ENCODE measurements at places on chromosomes 16 and 17.

DNA sequence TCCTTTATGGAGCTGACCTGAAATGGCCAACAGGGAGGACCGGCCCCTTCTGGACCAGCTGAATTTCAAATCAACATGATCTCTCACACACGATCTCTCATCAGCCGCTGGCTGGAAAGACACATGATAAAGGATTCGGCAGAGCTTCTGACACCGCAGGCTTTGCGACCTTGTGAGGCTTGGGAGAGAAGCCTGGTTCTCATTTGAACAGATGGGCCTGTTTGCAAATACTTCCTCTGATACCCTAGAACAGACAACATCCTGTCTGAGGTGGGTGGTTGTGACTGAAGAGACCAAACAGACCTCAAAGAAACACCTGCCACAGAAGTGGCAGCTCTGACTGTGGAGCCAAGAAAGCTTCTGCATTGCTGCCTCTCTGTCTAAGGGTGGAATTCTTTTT lies 77.9 kb upstream of the SDK2 start:
- no peak for DNase-seq

- no peak for DNase-seq
Measured at GRCh38 chr16:69241926-69242325, 55.0 kb downstream of the SNTB2 start.

GRCh38 chr17:82081546-82081945 lies 15.9 kb upstream of the DUS1L start:
- no peak for DNase-seq

- DNase-seq = no peak
Measured at GRCh38 chr16:51526621-51527020, 375.6 kb upstream of the SALL1 start.

GRCh38 chr17:80591788-80592187 lies 47.1 kb downstream of the RPTOR start:
- DNase-seq = no peak

DNA sequence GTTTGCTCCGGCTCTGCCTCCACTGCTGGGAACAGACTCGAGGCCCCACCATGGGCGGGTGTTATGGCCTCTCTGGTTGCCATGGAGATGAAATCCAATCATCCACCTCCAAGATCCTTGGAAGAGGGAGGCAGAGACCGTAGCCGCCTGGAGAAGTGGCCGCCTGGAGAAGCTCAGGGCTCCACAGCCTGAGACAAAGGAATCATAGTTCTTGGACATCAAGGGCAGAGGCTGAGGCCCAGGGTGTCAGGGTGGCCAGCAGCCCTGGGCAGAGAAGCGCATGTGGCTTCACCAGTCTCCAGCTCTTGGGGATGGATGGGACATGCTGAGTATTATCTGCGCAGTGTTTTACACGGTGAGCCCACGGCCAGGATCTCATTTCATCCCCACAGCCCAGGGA lies 36.2 kb downstream of the ABR start:
- no peak for DNase-seq

DNA sequence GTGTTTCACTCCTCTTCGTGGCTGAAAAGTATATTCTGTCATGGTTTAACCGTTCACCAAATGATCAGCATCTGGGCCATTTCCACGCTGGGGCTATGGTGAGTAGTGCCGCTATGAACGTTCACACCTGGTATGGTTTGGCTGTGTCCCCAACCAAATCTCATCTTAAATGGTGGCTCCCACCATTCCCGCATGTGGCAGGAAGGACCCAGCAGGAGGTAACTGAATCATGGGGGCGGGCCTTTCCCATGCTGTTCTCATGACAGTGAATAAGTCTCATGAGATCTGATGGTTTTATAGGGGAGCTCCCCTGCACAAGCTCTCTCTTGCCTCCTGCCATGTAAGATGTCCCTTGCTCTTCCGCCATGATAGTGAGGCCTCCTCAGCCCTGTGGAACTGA lies 45.7 kb upstream of the ZNF469 start:
- no peak for DNase-seq

GRCh38 chr16:4488499-4488967 lies 12.3 kb downstream of the HMOX2 start:
- DNase-seq = no peak

All from stimulated activated CD8-positive, alpha-beta memory T cell treated with anti-CD3 and anti-CD28 coated beads, Interleukin-12 subunit alpha, Interleukin-12 subunit beta, amount 100 ng/mL, for 4 hours (primary cell).